Stimulated activated CD4-positive, alpha-beta T cell treated with anti-CD3 and anti-CD28 coated beads, Interleukin-1b, Interleukin-23, amount 100 ng/mL, for 1 hour (primary cell): ENCODE measurements at places on chromosomes 3 and 15.

- DNase-seq = no peak
These were observed 157.9 kb downstream of the TLE3 start for GRCh38 chr15:69939513-69940440.

GRCh38 chr3:55373423-55373822 is 113.7 kb downstream of the WNT5A start:
- no peak for DNase-seq

DNA sequence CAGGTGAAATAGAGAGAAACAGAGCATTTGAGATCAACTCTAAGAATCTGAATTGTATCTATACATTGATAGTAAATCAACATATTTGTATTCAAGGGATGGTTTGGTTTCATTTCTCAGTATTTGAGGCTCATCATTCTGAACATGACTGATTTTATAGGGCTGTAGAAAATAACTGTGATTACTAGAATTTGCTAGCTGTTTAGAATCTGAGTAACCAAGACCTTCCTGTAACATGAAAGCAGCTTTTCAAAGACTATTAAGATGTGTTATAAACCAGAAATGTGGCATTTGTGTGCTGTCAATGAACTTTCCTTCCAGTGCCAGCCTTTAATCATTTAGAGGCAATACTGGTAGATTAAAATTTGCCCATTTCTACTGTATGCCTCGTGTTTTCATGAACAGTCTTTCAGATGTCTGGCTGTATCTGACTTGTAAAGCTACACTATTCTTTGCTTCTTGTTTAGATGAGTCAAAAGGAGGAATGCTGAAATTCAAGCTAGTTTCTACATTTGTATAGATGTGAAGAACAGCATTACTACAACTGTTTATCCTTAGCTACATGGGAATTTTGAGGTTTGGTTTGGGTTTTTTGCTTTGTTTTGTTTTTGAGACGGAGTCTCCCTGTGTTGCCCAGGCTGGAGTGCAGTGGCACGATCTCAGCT is 137.3 kb upstream of the BHLHE40 start:
- no peak for DNase-seq

DNA sequence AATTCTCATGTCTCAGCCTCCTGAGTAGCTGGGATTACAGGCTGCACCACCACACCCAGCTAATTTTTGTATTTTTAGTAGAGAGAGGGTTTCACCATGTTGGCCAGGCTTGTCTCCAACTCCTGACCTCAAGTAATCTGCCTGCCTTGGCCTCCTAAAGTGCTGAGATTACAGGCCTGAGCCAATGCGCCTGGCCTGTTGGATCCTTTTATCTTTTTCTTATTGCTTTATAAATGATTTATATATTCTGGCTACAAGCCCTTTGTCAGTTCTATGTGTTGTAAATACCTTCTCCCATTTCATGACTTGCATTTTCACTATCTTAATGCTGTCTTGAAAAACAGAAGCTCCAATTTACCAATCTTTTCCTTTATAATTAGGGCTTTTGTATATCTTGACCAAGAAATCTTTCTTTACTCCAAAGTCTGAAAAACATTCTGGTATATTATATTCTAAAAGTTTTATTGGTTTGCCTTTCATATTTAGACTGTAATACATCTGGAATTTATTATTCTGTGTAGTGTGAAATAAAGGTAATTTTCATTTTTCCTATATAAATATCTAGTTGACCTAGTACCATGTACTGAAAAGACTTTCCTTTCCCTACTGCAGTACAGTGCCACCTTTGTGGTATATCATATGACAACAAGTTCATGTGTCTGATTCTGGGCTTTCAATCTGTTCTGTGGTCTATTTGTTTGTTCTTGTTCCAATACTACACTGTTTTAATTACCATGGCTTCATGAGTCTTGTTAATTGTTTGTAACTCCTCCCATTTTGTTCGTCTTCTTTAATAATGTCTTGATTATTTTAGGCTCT is 52.9 kb upstream of the RNU6-1 start:
- no peak for DNase-seq

- no peak for DNase-seq
These were observed 850.3 kb downstream of the ROBO1 start for GRCh38 chr3:78917536-78917935.

DNA sequence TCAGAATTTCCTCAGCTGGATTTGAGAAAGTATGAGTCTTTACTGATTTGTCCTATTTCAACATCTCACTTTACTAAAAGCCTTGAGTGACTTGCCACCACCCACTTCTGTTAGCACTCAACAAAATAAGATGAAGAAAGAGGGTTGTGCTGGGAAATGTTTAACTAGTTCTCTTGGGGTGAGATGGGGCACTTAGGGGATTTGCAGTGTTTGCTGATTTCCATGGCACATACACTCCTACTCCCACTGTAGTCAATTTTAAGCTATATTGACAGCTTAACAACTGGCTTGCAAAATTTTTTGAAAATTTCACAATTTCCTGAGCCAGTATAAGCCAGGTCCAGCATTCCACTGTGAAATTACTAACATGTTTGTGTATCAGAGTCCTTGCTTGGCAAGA is 463.1 kb upstream of the ARHGEF26 start:
- DNase-seq = no peak

- DNase-seq = no peak
These were observed 23.3 kb upstream of the SENP7 start for GRCh38 chr3:101536266-101536665.

- no peak for DNase-seq
These were observed 255.0 kb upstream of the ROPN1 start for GRCh38 chr3:124246949-124247348.

DNA sequence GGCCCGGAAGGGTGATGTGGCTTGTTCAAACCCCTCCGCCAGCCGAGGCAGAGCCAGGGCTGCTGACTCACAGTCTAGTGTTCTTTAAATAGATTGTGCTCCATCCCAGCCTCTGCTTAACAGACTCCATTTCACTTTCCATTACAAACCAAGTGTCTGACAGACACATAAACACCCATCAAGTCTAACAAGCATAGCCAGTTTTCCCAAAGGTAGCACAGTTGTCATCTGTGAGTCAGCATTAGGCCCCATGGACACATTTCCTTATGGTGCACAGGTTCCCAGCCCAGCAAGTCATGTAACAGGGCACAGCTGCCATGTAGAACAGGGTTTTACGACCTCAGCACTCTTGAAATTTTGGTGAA is 109.9 kb upstream of the RAP2B start:
- no peak for DNase-seq

- no peak for DNase-seq
These were observed 76.4 kb downstream of the CGGBP1 start for GRCh38 chr3:87982421-87982820.

DNA sequence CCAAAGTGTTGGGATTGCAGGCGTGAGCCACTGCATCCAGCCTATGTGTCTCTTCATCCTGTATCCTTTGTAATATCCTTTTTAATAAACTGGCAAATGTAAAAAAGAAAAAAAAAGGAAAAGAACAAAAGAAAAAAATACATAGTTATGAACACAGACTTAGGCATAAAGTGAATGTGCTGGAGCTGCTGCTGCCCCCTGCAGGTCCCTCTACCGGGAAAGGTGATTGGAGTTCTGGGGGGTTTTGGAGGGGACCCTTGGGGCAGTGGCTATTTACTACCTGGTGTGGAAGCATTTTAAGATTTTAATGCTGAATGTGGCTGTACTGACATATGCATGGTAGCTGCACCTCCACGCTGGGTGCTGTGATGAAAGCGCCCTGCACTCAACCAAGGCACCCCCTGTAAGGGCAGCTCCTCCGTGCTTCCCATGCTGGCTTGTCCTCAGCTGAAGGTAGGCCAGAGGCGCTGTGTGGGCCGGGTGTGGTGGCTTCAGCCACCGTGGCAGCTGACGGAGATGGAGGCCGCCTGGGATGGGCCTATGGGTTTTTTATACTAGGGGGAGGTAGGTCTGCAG is 49.9 kb downstream of the RPLP1 start:
- no peak for DNase-seq

DNA sequence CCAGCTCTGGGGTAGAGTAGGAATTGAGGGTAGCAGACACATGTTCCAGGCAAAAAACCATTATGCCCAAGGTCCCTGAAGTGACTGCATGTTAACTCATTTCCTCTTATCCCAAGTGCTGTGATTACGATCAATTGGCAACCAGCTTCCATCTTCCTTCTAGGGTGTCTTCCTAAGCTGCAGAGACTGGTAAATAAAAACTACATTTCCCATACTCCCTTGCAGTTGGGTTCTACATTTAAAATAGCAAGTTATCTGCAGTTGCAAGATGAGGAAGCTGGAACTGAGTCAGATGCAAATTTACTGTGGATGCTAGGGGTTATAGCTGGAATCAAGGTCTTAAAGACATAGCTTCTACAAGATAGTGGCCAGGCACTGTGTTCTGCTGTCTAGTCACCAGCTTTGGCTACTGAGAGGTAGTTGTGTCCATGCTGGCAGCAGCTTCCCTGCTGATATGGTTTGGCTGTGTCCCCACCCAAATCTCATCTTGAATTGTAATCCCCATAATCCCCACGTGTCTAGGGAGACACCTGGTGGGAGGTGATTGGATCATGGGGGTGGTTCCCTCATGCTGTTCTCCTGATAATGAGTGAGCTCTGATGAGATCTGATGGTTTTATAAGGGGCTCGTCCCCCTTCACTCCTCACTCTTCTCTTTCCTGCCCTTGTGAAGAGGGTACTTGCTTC is 51.3 kb upstream of the FBN1 start:
- DNase-seq = no peak

DNA sequence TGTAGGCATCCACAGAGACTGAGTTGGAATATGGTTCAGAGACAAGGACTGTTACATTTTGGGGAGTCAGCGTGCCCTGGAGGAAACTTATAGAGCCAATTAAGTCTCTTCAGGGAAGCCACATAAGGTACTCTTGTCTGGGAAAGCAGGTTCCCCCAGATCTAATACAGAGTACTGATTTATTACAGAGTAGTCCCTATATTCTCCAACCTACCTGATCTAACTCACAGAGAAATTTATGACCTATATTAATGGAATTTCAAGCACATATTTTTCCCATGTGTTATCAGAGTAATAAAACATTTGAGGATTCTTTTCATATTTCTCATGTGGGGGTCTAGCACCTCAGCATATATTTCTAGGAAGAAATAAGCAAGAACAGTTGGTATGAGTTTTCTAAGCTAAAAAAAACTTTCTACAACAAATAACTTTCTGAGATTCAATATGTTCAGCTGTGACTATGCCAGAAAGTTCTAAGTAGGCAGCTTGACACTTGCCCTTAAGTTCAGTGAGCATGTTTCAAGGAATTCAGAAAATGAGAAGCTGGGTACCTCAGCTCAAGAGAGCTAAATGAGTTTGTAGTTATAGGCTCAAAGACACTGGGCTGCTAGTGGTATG is 75.3 kb upstream of the COL8A1 start:
- DNase-seq = no peak

DNA sequence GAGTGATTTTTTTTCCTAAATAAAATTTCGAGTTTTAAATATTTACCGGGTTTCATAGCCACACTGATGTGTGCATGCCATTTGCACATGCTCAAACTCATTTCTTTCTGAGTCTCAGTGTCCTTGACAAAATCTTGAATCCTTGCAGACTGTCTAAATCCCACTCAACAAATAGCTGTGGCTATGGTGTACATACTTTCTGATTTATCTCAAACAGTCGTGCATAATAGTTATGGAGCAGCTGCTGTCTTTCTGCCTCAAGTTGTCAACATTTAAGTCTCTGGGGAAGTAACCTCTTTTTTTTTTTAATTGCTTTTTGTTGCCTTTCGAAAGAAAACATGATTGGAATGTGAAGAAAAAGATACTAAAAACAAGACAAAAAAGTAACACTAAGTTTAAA is 52.8 kb upstream of the UTS2B start:
- DNase-seq = no peak

DNA sequence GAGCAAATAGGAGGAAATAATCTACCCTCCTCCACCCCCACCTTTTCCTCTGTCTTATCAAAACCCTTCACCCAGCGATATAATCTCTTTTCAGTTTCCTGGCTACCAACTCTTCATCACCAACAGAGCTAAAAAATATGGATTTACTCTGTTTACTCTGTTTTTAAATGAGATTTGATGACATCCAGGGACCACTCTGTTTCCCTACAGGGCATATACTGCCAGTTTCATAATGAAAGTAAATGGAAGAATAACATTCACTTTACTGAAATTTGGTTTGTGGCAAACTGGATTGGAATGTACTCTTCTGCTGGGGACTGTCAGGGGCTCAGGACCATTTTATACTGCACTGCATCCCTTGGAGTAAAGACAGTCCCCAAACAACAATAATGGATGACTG is 80.1 kb upstream of the PTX3 start:
- DNase-seq = no peak

DNA sequence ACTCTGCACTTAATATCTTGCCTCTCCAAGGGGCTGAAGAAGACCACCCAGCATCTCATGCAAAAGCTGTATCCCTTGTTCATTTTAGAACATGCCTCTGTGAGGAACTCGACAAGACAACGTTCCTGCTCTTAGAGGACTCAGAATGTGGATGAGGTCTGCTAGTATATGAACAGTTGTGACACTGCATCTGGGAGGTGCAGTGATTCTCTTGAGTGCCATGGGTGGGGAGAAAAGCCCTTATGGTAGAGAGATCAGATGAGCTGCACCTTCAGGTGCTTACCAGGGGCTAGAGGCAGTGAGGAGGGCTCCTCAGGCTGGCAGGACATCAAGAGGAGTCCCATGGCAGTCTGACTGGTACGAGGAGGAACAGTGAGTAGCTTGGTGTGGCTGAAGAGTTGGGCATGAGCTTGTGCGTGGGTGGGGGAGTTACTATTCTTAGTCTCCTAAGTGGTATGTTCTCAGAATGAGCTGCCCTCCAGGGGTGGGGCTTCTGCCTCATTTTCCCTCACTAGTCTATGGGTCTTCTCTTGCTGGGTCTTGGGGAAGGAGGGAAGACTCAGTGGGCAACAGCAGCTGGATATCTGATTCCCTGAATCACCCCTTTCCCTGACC is 56.7 kb upstream of the ATP2B2 start:
- no peak for DNase-seq

DNA sequence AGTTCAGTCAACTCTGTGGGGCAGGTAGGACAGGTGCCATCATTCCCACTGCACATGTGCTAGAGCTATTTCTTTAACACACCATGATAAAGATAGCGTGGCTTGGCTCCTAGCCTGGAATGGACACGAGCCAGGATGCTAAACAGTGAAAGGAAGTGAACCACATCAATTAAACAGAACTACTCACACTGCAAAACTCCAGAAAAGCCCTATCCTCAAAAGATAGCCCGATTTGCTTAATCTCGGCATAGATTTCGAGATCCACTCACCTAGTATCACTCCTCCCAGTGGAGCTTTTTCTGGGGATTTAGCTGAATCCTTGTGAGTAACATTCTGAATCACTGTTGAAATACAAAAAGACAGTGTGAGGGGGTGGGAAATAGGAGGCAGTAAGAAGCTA is 118.0 kb downstream of the ABI3BP start:
- DNase-seq = no peak

DNA sequence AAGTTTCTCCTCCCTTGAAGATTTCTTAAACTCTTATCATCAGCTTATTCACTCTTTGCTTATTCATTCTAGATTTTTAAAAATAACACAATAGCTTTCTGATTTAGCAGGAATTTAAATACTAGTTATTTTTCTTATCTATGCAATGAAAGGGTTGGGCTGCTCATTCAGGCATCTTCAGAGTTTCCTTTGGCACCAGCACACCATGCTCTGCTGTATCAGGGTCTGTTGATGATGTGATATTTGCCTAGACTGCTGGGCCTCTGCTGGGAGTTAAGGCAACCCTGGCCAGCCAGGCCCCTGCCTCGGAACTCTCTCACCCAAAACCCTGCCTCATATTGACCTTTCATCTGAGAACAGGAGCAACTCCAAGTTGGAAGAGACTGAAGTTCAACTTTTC is 35.0 kb downstream of the DRD3 start:
- no peak for DNase-seq
